ENCODE measurements at places on chromosomes 1 and 21. TPM values are rescaled to one million over a fixed set of nuclear protein-coding genes. Genes with fewer than 3 reads are reported as not detected.

OLIG2 gene
- not detected for total RNA-seq

B3GALT2 gene
- total RNA-seq = 2.1 TPM

PTPRC gene
- total RNA-seq = under 0.01 TPM

CASQ1 gene
- total RNA-seq = 0.36 TPM

LEMD1 gene
- total RNA-seq = not detected

SPRR1B gene
- total RNA-seq = not detected

CD1E gene
- not detected for total RNA-seq

TFF2 gene
- total RNA-seq = not detected

LIN28A gene
- not detected for total RNA-seq

RUSC1 gene
- total RNA-seq = 15.6 TPM

PPIH gene
- 17.4 TPM for total RNA-seq

CHI3L1 gene
- 932 TPM for total RNA-seq

CNR2 gene
- total RNA-seq = not detected

RGS13 gene
- total RNA-seq = not detected
